ENCODE measurements at places on chromosomes 12 and 14.

DNA sequence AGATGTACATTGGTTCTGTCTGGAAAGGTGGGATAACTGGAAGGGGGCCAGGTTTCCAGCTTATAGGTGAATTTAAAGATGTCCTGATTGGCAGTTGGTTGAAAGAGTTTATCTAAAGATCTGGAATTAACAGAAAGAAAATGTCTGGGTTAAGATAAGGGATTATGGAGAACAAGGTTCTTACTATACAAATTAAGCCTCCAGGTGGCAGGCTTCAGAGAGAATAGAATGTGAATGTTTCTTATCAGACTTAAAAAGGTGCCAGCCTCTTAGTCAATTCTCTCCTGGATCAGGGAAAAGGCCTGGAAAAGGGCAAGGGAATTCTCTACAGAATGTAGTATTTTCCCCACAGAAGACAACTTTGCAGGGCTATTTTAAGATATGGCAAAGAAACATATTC is 53.1 kb downstream of the CNTN1 start:
- no peak for DNase-seq

- no peak for DNase-seq
Measured at GRCh38 chr14:50717811-50718210, 49.7 kb upstream of the SAV1 start.

GRCh38 chr14:90204516-90204915 is 51.8 kb upstream of the PSMC1 start:
- no peak for DNase-seq

DNA sequence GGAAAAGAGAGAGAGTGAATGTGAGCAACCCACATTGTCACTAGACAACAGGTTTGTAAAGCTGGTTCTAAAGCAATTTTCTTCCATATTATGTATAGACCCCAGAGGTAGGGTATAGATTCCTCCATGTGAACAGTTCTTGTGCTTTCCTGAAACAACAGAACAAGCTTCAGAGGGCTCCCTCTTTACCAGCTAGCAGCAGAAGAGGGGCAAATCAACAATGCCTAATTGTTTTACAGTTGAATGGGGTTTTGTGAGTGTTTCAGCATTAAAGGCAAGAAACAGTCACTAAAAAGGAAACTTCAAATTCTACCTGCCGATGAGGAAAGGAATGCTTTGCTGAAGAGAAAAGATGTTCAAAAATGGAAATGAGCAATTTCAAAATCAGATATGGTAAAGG is 341.2 kb upstream of the KITLG start:
- DNase-seq = no peak

GRCh38 chr14:98993818-98994217 is 278.2 kb downstream of the BCL11B start:
- DNase-seq = no peak

DNA sequence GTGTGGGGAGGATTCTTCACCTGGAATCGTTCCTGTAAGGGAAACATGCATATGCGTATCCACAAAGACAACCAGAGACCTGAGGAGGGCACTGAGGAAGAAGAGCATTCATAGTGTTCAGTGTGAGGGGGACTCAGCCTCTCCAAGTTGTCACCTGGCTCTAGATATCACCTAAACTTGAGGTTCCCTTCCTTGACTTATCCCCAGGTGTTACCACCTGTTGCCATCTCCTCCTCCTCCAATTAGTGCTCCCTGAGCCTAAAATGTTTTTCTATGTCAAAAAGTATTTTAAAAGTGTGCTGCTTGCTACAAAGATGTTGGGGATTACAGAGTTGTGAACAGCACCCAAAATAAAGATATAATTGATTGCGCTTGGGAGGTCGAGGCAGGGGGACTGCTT is 41.0 kb downstream of the FMNL3 start:
- no peak for DNase-seq

DNA sequence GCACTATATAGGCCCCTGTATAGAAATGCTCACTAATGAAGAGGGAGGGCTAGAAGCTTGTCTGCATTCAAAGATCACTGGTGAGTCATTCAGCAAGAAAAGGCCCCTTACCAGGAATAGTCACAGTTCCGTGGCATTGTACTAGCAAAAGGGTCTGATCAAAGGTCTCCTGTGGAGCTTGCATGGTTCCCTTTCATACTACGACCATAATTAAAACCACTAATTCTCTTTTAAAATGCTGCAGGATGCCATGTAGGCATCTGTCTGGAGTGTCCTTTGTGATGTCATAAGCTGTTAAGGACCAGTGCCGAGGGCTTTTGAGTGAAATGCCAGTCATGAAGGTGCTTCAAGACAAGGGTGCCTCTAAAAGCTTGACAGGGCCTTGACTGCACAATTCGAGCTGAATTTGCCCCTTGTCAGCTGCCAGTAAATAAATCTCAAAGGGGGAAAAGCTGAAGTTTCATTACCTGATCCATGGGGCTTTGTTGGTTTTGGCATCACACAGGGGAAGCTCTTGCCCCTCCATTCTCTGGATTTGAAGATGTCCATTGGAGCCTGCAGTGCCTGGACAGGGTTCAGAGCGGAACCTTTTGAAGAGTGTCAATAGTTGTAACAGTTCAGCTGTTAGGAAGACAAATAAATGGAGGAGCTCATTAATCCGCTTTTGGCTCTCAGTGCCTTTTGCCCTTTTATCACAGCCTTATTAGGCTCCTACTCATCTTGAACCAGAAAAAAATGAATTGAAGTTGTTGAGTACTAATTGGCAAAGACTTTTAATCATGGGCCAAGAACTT is 69.1 kb downstream of the TMEM260 start:
- no peak for DNase-seq

Data from stimulated activated CD4-positive, alpha-beta T cell treated with anti-CD3 and anti-CD28 coated beads, Interleukin-1b, Interleukin-23, amount 100 ng/mL, for 4 hours (primary cell).